ENCODE measurements at places on chromosomes 7 and 10. TPM values are rescaled to one million over a fixed set of nuclear protein-coding genes. Genes with fewer than 3 reads are reported as not detected.

TMEM229A gene
- total RNA-seq = not detected

DEPP1 gene
- 1.2 TPM for total RNA-seq

NPFFR1 gene
- not detected for total RNA-seq

HTRA1 gene
- total RNA-seq = 41.7 TPM

GPR15LG gene
- total RNA-seq = not detected

RINT1 gene
- total RNA-seq = 14.1 TPM

CLDN3 gene
- not detected for total RNA-seq

RABGEF1 gene
- 34.3 TPM for total RNA-seq

DOCK1 gene
- total RNA-seq = 28.6 TPM

HSPA12A gene
- 3.4 TPM for total RNA-seq

EIF3B gene
- total RNA-seq = 258 TPM

IFIT5 gene
- total RNA-seq = 12.4 TPM

FAM237B gene
- total RNA-seq = not detected

APBB1IP gene
- not detected for total RNA-seq

PTF1A gene
- not detected for total RNA-seq

CCDC186 gene
- 6.7 TPM for total RNA-seq

CRHR2 gene
- total RNA-seq = not detected

ODAD2 gene
- 5.6 TPM for total RNA-seq

CLDN12 gene
- 27.5 TPM for total RNA-seq

NUTM2E gene
- not detected for total RNA-seq

FXYD4 gene
- not detected for total RNA-seq

ERVW-1 gene
- not detected for total RNA-seq

CCDC7 gene
- total RNA-seq = 1.5 TPM

SORBS1 gene
- 0.50 TPM for total RNA-seq

FAM13C gene
- 2.8 TPM for total RNA-seq

SAMD9L gene
- 2.4 TPM for total RNA-seq

CALHM3 gene
- total RNA-seq = not detected

GRM3 gene
- not detected for total RNA-seq

SPAM1 gene
- total RNA-seq = not detected

CYP3A4 gene
- not detected for total RNA-seq

MAPK8 gene
- total RNA-seq = 66.7 TPM

IGF2BP3 gene
- total RNA-seq = 39.5 TPM

RPEL1 gene
- not detected for total RNA-seq

ANKRD30A gene
- not detected for total RNA-seq

TEX47 gene
- total RNA-seq = not detected

WEE2 gene
- 0.03 TPM for total RNA-seq

ANK3 gene
- 0.58 TPM for total RNA-seq

ITGB8 gene
- total RNA-seq = 1.2 TPM

CDC14C gene
- not detected for total RNA-seq

SLC18A3 gene
- total RNA-seq = not detected

BBIP1 gene
- 43.1 TPM for total RNA-seq

KCNMA1 gene
- total RNA-seq = 139 TPM

GRID1 gene
- 5.4 TPM for total RNA-seq

BMPR1A gene
- 21.1 TPM for total RNA-seq

HGF gene
- not detected for total RNA-seq

Data from HT1080 (cell line).